SK-N-MC (cell line): ENCODE measurements at places on chromosomes 3 and 15.

GRCh38 chr3:35800960-35801459, 161.7 kb downstream of the ARPP21 start:
- DNase-seq: no peak

GRCh38 chr3:9600597-9600996, 47.0 kb upstream of the LHFPL4 start:
- no peak for DNase-seq

DNA sequence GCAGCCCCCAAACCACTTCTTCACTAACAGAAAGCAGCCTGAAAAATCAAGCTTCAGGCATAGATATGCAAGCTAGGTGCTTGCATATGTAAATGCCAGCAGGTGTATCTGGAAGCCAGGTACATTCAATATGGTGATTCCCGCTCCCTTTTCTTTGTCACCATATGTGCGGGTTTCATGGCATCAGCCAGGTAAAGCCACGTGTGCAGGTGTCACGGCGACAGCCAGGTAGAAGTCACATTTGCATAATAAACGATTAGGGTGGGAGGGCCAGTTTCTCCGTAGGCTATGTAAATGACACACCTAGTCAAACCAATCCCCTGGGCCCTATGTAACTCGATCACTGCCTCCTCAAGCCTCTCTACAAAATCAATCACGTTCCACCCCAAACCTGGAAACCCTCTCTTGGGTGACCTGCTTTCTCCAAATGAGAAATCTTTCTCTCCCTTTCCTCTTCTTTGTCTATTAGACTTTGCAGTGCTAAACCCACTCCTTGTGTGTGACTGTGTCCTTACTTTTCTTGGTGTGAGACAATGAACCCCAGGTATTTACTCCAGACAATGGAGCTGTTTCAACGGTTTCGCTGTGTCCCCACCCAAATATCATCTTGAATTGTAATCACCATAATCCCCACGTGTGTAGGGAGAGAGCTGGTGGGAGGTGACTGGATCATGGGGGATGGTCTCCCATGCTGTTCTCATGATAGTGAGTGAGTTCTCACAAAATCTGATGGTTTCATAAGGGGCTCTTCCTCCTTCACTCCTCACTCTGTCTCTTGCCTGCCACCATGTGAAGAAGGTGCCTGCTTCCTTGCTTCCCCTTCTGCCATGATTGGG, 44.6 kb downstream of the ONECUT1 start:
- DNase-seq: no peak

DNA sequence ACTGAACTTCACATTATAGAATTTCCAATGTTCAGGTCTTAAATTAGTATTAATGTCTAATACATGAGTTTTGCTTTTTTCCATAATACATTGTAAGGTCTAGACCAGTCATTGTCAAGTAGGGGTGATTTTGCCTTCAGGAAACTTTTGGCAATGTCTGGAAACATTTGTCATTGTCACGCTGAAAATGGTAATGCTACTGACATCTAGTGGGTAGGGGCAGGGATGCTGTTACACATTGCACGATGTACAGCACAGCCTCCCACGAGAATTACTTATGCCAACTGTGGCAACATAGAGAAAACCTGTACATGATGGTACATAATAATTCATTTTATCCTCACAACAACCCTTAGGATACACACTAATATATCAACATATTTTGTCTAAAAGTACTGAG, 384.1 kb downstream of the CADM2 start:
- peak; percentile 14 for DNase-seq

DNA sequence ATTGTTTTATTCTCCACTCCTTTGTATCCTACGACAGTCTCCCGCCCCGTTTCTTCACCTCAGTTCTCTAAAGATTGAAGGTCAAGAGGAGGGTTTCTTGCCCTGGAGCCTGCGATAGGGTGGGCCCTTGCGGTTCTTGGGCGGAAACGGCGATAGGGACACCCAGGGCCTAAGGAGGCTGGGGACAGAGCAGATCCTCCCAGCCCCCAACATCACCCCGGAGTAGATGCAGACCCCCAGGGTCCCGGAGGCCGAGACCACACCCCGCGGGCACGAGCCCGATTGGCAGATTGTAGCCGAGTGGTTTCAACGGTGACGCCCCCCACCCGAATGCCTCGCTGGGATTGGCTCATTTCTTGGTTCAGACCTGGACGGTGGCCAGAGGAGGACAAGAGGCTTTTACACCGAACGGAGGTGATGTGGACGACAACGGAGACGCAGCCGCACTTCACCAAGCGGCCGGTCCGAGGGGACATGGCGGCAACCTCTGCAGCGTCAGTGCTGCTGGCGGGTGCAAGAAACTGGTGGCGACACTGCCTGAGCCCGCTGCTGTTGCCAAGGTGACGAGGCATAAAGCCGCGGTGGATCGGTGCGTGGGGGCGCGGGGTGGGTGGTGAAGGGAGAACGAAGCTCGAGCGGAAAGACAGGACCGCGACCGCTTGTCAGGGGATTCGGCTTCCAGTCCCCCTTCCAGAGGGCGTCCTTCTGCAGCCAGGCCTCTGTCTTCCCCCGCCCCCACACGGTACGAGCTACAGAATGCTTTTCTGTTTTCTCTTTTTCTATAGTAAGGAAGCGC, 19.0 kb upstream of the MCF2L2 start:
- no peak for DNase-seq

- DNase-seq: no peak
Measured at GRCh38 chr3:196706327-196706726, 5.7 kb downstream of the CEP19 start.

DNA sequence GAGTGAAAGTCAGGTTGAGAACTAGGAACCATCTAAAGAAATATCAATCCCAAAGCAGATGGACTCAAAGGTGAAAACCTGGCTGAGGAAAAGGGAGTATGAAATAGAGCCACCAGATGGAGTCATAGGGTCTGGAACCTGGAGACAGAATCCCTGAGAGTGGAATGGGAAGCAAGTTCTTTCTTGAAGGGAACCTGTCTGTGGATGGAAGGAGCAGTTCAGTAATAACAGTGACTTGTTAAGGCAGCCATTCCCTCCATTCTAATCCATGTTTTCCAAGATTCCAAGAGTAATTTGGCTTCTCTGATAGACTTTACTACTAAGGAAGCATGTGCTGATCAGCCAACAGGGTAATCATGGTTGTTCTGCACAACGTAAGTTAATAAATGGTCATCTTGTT, 22.5 kb upstream of the AQP9 start:
- no peak for DNase-seq

DNA sequence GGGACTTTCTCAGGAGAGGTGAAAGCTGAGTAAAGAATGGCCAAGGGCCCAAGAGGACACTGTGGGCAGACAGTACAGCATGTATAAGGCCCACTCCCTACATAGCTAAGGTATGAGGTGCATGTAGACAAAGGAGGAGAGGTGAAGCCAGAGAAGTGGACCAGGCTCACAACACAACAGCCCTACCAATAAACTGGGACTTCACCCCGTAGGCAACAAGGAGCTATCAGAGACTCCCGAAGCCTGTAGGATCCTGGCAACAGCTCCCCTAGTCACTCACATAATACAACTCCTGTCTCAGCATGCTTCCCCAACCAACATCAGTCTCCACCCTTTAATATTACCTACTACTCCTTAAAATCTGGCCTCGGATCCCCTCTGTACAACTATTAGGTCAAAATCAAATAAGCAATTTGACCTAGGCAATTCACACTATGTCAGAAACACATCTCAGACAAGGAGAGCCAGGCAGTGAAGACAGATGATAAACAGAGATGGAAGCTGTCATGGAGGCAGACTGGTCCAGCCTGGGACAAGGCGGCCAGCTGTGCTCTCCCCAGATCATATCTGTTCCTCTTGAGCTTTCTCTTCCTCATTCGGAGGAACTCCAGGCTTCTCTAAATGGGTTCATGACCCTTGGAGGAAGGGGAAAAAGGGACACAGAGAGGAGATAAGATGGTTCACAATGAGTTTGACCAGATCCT, 1.4 kb downstream of the XXYLT1 start:
- DNase-seq: no peak

GRCh38 chr3:175511219-175511785, 652.2 kb downstream of the NAALADL2 start:
- DNase-seq: no peak

- DNase-seq: no peak
Measured at GRCh38 chr3:15535732-15536131, 14.2 kb upstream of the COLQ start.

DNA sequence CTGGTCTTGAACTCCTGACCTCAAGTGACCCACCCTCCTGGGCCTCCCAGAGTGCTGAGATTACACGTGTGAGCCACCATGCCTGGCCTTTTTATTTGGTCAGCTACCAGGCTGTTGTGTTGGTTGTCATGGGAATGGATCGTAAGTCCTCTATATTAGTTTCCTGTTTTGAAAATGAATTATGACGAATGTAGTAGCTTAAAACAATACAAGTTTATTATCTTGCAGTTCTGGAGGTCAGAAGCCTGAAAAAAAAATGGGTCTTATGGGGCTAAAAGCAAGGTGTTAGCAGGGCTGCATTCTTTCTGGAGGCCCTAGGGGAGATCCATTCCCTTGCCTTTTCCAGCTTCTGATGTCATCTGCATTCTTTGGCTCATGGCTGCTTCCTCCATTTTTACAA, 25.1 kb upstream of the HERC1 start:
- DNase-seq: no peak

- DNase-seq: no peak
Measured at GRCh38 chr3:46811615-46812236, 51.5 kb downstream of the MYL3 start.

- DNase-seq: no peak
Measured at GRCh38 chr15:85726454-85726853, 68.3 kb downstream of the KLHL25 start.

DNA sequence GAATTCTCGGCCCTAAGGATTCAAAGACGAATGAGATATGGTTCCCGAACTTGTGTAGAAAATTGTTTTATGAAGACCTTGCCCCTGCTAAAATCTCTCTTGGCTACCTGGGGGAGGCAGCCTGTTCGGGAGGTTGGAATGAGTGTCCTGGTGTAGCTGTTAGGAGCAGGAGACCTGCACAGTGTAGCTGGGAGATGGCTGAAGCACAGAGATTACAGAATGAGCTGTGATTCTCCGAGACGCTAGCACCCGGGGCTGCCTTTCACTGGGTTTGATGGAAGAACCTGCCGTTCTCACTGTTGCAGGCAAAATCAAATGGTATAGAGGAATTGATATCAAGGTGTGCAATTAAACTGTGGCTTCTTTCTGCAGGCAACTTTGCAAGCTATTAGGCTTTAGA, 68.0 kb downstream of the TRAK1 start:
- DNase-seq: no peak

- DNase-seq: no peak
Measured at GRCh38 chr3:169634618-169635236, 28.8 kb downstream of the MECOM start.

- DNase-seq: no peak
Measured at GRCh38 chr3:167520266-167521005, 46.6 kb upstream of the SERPINI2 start.

DNA sequence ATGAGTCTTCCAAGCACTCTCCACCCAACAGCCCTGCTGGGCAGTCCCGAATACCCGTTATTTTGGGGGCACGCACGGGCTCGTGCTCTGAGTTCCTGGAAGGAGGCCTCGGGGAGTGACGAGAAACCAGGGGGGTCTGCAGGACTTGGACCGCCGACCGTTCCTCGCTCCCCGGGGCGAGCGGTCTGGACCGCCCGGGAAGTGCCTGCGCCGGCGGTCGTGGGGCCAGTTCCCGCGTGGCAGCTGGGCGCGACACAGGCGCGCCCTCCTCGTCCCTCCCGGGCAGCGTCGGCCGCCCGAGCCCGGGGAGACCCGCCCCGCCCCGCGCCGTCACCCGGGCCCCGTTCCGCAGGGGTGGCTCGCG, 387 bp downstream of the GNB4 start:
- no peak for DNase-seq

DNA sequence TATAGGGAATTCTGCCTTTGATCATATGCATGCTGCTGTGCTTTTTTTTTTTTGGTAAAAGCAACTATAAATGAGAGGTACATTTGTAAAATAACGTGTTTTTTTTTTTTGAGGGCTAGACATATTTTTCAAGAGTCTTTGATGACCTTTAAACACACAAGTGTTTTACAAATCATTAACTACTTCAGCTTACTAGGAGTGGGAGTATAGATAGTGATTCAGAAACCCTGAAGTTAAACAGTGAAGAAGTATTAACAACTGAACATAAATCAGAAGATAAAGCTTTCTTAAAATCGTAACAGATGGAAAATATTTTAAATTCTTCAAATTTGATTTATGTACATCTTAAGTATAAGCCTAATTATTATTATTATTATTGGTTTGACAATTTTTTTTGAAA, 2.9 kb upstream of the GMNC start:
- DNase-seq: no peak
